ENCODE measurements at places on chromosomes 1 and 21.

DNA sequence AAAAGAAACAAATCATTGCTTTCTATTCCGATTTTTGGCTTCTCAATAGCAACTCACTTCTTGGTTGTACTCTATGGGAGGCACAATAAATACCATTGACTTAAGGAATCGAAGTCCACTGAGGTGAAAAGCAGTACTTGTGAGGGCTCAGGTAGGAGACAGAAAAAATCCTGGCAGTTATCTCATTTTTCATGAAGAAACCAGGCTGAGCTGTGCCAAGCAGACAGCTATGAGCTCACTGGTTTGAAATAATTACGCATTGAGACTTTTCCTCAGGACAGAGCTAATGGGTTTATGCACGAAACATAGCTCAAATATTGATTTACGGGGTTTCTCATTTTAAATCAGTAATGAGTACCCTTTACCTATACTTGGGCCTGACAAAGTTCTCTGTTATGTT, 18.5 kb downstream of the COLGALT2 start:
- no peak for DNase-seq

DNA sequence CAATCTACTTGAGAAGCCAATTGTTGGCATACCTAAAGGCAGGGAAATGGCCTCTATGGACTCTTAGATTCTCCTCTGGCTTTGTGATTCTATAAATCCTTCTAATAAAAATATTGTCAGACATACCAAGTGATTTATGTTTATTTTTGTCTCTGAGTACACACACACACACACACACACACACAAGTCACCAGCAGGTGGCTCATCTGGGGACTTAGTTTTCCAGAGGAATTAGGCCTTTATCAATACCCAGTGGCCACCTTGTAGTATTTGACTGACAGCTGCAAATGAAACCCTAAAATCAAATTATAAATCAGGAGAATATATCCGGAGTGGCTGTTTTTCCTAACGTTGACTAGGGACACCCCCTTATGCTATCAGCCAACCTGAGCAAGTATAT, 258.5 kb downstream of the BRINP2 start:
- no peak for DNase-seq

DNA sequence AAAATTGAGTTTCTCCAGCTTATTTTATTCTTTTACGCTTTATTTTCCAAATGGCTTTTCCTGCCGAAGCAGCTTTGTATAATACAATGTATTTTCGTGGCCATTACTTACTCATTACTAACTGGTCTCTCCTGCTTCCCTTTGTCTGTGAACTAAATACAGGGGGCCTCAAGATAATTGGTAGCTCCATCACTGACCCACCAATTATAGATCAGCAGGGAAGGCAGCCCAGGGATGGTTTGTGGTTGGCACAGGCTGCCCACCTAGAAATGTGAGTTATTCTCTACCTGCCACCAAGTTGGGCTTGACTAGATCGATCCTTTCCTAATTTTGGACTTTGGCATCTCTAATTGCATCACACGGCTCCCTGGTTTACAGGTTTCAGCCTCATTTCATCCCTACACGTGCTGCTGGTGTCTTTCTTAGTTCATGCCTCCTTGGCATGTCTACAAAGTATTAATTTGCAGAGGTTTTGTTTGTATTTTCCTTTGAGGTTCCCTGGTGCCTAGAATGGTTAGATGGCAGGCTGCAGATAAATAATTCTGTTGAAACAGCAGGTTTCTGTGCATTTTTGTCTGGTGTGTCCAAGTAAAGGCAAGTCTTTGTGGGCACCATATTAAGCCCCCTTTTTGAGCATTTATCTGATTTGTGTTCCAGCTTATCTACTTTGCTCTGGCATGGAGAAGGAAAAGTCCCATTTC, 35.2 kb downstream of the PEX14 start:
- DNase-seq, result no peak

DNA sequence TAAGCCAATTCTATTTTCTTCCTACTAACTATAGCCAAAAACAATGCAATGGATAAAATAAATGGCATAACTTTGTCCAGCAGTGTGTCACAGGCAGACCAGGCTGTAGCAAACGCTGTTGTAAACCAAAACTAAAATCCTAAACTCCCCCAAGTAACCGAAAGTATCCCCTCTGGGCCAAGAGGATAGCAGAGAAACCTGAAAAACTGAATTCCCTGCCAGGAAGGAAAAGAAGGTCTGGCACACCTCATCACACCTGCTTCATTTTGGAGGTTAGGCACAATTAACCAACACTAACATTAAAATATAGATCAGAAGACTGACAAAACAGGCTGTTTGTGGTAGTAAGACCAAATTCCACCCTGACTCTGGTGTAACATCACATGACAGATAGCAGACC, 356.8 kb upstream of the C1orf87 start:
- DNase-seq, result no peak

- DNase-seq, result no peak
Measured at GRCh38 chr1:211320980-211321379, 5.7 kb upstream of the TRAF5 start.

GRCh38 chr21:42153046-42153686, 65.8 kb upstream of the ABCG1 start:
- DNase-seq, result no peak

DNA sequence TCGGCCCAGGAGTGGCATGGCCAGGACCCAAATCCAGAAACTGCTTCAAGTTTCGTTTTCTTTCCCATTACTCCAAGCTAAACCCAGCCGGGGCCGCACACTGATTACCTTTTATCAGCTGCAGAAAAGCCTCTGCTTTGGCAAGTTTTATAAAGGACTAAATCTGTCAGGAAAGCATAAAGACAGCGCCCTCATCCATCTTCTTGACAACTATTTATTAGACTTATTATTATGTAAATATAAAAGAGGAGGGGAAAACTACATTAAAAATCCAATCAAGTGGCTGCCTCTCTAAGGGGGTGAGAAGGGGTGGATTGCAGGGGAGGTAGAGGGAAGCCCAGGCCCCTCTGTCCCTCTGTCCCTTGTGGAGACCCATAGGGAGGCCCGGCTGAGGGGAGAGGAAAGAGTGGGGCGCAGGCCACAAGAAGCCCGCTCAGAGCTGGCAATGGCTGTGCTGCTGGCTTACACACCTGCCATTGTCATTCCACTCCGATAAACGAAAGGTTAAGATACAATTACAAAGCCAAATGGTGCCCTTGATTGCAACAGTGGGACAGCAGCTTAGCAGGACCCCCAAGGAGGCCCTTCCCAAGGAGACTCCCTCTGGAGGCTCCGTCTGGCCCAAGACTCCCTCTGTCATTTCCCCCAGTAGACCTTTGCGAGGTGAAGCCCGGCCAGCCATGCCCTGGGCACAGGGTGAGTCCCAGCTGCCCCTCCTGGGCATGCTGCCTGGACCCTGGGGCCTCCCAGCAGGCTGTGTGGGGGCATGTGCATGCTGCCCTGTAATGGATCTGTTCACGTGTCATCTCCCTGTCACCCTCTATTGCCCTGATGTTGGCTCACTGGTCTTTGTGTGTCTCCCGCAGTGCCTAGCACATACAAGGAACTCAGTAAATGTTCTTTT, 45.4 kb downstream of the KCND3 start:
- no peak for DNase-seq

- DNase-seq, result no peak
Measured at GRCh38 chr1:221921936-221922335, 180.0 kb upstream of the DUSP10 start.

- no peak for DNase-seq
Measured at GRCh38 chr1:209364716-209365115, 218.8 kb upstream of the CAMK1G start.

DNA sequence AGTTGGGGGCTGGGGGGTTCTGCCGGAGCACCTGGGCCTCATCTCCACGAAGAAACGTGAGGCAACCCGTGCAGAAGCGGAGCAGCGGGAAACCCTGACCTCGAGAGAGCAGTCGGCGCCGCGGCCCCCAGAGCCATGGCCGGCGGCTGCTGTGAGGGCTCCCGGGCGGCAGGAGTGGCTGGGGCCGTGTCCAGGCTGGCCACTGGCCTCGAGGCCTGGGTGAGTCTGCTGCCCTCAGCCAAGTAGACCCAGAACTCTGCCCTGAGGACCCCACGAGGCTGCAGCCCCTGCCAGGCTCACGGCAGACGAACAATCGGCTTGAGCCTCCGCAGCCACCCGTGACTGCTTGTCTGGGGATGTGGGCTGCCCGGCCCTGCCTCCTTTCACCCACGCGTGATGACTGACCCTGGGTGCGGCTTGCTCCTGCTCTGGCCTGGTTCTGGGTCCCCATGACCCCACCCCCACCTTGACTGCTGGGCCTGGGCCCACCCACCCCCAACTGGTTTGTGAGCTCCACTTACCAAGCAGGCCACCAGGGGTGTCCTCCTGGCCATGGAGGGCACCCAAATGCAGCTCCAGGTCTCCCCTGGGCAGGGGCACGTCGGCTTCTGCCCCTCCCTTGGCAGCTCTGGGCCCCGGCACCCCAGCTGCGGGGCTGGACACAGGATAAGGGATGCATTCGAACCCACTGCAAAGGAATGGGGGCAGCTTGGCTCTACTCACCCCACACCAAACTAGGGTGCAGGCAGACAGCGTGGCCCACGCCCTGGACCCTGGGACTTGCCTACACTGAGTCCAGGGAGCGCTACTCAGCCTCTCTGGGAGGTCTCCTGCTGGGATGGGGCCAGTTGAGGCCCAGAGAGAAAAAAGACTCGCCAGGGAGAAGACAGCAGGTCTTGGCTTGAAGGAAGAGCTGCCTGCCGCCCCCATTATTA, 34.2 kb downstream of the MORN1 start:
- no peak for DNase-seq

DNA sequence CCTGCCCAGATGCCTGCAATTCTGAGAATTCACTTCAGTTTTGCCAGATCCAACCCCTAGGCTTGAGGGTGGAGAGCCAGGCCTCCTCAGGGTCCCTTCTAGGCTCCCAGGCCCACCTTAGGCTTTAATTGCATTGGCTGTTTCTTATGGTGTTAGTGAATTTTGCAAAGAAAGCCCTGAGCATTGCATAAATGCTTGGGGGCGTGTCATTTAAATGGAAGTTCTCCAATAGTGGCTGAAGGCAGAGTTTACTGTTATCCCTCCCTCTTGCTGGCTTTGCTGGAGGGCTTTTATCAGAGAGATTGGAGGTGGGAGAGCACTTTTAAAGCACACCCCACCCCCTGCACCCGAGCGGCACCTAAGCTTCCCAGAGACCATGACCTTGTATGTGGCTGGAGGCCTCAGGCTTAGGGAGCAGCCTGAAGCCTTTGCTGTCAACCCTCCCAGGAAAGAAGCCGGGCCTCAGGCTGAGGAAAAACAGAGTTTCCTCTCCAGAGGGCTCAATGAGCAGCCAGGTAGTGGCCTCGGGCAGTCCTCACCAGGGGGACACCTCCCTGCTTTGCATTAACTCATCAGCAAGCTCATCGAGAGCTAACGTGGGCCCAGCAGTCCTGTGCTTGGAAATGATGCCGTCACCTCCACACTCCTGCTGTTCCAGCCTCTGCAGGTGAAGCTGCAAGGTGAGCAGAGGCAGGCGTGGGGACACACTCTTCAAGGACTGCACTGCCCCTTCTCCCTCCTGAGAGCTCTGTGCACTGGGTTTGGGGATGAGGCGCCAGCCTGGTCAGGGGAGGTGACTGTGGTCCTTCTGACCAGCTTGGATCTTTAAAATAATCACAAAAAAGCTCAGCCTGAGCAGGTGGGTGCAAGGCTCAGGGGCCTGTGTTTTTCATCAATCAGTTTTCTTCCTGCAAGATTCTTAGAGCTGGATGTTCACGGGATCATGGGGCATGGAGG, 58.0 kb downstream of the STUM start:
- no peak for DNase-seq

DNA sequence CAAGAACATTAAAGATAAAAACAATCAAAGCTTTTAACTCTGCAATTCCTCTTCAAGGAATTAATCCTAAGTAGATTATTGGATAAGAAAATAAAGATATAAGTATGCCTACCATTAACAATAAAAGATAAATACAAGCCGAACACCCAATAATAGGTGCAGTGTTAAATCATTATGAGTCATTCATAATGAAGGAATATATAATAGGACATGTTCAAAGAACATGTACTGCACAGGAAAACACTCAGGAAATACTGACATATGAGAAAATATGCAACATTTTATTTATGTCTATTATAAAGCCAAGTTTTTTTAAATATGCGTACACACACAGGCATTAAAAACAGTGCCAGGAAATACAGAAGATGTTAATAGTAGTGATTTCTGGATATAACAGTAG, 11.1 kb upstream of the EXO1 start:
- DNase-seq, result no peak

GRCh38 chr1:186043296-186043695, 309.1 kb downstream of the HMCN1 start:
- no peak for DNase-seq

GRCh38 chr1:36351227-36351977, 28.0 kb upstream of the EVA1B start:
- peak; percentile 59 for DNase-seq

- DNase-seq, result peak; percentile 3
Measured at GRCh38 chr1:179447489-179447888, 81.7 kb downstream of the AXDND1 start.

- DNase-seq, result peak; percentile 25
Measured at GRCh38 chr1:35324486-35324885, 56.0 kb downstream of the ZMYM4 start.

GRCh38 chr1:202081992-202082391, 40.7 kb upstream of the GPR37L1 start:
- no peak for DNase-seq

DNA sequence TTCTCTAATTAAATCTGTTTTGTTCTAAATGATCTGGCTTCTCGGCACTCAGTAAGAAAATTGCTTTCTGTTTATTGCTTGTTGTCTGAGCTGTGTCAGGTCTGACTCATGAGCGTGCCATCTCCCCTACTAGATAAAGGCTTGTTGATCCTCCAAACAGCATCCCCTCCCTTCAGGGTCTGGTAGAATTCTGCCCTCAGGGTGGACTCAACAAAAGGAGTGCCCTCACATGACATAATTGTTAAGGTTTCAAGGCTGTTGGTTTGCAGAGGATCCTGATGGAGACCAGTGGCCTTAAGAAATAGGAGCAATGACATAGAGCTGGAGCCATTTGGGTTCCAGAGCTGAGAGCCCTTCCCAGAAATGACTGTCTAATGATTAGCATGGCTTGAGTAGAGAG, 36.0 kb upstream of the ATP2B4 start:
- no peak for DNase-seq

DNA sequence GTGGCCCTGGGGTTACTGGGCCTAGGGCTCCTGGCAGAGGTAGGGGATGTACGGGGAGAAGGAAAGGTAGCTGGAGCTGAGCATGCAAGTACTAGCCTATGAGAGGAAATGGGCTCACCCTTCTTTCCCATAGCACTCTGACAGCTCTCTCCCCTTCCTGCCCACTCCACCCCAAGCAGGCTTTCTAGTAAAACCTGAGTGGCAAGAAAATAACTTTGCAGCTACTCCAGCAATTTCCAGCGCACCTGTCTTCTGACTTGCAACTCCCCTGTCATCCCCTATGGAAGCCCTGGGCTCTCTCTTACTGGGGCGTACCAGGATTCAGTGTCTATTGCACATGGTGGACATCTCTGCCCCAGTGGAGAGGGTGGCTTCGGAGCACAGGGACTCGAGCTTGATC, 6.7 kb upstream of the IVL start:
- no peak for DNase-seq

- DNase-seq, result no peak
Measured at GRCh38 chr1:100325415-100326324, 26.6 kb upstream of the CDC14A start.

- DNase-seq, result no peak
Measured at GRCh38 chr1:82994616-82995263, 1004.2 kb downstream of the TTLL7 start.
